ENCODE measurements at places on chromosomes 5 and 9.

DNA sequence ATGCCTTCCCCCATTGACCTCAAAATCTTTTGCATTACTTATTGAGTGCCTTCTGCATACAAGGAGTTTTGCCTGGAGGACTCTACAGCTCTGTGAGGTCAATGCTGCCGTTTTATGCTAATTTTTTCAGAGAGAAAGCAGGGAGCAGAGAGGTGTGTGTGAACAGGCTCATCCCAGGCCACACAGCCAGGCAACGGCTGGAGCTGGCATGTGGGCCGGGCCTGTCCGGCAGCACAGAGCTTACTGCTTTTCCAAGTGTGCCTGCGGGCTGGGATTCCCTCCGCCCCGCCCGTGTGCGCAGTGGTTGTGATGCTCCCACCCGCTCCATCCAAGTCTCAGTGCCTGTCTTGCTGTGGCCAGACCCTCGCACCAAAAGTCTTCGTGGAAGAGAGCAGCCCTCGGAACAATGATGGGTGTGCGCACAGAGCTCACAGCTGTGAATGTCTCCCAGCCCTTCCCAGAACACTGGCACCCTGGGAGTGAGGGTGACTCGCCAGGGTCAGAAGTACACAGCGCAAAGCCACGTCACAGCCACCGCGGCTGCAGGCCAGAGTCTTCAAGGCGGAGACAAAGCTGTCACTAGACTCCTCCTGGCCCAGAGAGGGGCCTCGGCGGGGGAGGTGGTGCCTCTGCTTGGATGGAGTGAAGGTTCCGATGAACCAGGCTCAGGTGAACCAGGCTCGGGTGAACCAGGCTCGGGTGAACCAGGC is 82.8 kb downstream of the COL5A1 start:
- no peak for DNase-seq

DNA sequence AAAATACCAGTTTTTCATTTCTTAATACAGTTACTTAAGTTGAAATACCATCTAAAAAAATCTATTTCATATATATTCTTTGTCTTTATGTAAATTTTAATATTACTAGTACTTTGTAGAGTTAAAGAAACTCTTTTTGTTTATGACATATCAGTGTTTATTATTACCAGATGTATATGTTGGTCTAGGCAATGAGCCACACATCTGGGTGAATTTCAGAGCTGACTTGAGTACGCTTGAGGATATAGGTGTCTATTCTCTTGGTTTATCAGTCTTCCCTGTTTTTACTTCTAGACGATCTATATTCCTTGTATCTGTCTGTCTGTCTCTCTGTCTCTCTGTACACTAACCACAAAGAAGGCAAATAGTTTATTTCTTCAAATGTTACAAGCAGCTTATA is 2.9 kb downstream of the SMAD5 start:
- no peak for DNase-seq

GRCh38 chr5:134833340-134834032 is 12.3 kb upstream of the C5orf24 start:
- no peak for DNase-seq

GRCh38 chr9:134781591-134782302 is 98.9 kb upstream of the FCN2 start:
- DNase-seq = no peak

DNA sequence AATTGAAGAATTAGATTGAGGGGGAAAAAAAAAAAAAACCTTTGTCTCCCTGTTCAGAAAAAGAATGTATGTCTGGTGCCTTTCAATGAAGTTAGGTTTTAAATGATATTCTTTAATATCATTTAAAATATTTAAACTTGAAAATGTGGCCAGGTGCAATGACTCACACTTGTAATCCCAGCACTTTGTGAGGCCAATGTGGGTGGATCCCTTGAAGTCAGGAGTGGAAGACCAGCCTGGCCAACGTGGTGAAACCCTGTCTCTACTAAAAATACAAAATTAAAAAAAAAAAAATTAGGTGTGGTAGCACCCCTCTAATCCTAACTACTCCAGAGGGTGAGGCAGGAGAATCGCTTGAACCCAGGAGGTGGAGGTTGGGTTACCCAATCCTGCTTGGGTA is 111.1 kb upstream of the RASA1 start:
- no peak for DNase-seq

GRCh38 chr9:132238992-132239391 is 77.1 kb downstream of the NTNG2 start:
- no peak for DNase-seq

DNA sequence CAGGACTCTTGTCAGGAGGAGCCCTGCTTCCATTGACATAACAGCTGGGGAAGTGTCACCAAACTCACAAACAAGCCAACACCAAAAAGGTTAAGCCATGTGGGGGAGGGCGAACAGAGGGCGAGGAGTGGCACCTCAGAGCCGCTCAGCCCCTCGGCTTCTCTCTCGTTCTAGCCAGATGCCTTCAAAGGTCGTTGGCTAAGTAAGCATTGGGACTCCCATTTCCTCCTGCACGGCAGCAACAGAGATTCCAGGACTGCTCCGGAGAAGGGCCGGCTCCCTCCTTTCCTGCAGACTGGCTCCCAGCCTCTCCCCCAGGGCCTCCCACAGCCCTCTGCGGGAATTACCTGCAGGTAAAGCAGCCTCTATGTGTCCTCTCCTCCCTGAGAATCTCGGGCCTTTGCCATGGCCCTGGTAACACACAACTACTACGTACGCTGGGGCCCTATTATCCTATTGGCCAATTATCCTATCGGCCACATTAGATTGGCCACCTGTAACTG is 52.1 kb upstream of the RNU6ATAC start:
- DNase-seq = no peak
